ENCODE measurements at places on chromosomes 1 and 21.

DNA sequence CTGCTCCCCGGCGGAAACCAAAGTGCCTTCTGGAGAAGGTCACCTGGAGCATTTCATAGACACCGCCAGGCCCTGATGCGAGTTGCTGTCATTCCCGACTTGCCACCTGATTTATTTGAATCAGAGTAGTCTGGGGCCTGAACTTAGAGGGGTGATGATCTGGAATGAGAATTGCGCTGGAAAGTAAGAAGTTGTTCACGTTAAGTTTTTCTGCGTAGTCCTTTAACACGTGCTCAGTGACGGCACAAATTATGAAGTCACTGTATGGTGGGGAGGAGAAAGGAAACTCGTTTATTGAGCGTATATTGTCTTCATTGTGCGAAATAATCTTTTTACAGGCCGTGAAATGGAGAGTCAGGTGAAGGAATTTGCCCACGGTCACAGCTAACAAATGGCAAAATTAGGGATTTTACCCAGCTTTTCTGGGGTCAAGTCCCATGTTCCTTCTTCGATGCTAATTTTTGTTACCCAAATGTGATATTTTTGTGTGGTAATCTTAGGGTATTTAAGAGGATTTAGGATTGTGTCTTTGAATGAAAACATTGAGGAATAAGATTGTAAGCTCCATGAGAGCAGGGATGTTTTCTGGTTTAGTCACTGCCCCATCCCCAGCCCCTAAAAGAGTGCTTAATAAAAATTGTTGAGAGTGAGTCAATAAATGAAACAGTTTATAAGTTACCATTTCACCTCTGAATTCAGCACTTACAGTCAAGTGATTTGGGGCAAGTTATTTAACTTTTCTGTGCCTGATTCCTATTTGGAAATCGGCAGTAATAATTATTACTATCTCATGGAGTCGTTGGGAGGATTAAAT is 46.4 kb upstream of the NBL1 start:
- DNase-seq = peak; percentile 91

- no peak for DNase-seq
These were observed 3.5 kb downstream of the MOB3C start for GRCh38 chr1:46612937-46613660.

DNA sequence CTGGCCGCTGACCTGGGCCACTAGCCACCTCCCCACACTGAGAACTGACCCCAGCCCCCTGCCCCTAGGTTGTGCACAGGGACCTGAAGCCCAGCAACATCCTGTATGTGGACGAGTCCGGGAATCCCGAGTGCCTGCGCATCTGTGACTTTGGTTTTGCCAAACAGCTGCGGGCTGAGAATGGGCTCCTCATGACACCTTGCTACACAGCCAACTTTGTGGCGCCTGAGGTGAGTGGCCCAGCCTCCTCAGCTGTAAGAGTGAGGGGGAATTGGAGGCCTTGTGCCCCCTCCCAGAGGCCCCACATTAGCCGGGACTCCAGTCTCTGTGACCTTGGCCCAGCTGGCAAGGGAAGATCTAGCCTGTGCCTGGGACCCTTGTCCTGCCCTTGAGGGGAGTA is 41.8 kb downstream of the RPS6KA1 start:
- no peak for DNase-seq

DNA sequence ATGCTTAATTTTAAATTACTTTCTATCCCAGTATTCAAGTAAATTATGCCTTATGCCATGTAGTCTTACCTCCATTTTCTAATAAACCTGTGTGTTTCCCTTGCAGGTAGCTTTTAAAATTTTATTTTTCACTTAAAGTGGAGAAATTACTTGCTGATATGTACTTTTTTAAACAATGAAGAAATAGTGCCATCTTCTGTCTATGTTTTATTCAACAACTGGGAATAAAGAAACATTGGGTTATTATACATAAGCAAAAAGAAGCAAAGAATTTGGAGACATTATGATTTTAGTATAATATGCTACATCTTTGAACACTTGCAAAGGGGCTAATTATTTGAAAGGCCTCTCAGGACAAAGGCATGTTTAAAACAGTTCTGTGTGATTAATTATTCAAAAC is 1912.9 kb downstream of the MRPL39 start:
- no peak for DNase-seq

- no peak for DNase-seq
These were observed 210.0 kb upstream of the FOXD3 start for GRCh38 chr1:63112155-63112900.

Measured in CD4-positive, alpha-beta T cell (primary cell).